ENCODE measurements at places on chromosomes 5 and 9.

DNA sequence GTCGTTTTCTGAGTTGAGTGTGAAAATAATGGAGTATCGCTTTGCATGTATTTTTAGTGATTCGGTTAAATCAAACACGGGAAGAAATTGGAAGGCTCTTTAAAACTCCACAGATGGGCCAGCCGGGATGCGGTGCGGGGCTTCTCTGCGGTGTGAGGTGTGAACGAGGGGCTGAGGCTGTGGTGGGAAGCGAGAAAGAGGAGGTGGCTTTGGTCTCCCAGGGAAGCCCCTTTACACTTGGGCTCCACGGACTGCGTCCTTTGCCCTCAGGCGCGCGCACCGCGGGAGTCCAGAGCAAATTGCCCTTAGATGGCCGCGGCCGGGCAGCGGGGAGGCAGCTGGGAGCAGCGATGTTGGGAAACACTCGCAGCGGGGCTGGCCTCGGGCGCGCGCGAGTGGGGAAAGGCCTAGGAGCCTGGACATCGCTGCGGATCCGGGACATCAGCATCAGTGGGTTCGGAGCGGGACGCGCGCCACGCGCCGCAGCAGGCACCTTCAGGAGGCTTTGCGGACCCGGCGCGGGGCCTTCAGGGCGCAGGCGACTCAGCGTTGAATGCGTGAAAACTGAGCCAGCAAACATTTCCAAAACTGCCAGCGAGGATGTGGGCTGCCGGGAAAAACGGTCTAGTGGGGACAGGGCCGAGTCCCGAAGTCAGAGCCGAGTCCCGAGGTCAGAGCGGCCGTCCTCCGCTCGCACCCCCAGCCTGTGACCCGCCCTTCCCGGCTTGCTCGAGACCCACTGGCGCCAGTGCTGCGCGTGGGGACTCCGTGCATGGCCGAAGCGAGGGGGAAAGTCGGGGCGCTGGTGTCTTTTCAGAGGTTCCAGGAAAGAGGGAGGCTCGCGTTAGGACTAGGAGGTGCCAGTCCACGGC lies 6.5 kb downstream of the IRX1 start:
- no peak for DNase-seq

GRCh38 chr9:125894566-125894965 lies 147.4 kb downstream of the PBX3 start:
- no peak for DNase-seq

DNA sequence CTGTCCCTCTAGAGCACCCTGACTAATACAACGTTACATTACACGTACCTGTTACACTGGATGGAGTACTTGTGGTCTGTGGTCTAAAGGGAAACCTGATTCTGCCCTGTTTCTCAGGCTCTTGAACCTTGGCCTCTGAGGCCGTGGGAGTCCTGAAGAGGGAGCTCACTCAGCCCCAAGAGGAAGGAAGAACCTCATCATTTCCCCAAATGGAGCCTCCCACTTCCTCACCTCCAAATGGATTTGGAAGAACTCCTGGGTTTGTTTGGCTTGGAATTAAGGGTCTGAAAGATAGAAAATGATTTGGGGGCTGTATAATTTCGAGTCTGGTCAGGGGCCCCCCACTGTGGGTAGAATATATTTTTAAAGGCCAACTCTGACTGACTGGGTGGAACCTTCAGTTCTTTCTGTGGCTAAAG lies 200.2 kb downstream of the SEMA6A start:
- no peak for DNase-seq

- DNase-seq, result no peak
These were observed 49.3 kb downstream of the NR2F1 start for GRCh38 chr5:93632327-93632726.

- no peak for DNase-seq
These were observed 20.2 kb downstream of the IGIP start for GRCh38 chr5:140145818-140146522.

GRCh38 chr5:422323-423232 lies 20.4 kb upstream of the EXOC3 start:
- DNase-seq, result no peak

- DNase-seq, result no peak
These were observed 81.4 kb downstream of the C9orf152 start for GRCh38 chr9:110126499-110126941.

DNA sequence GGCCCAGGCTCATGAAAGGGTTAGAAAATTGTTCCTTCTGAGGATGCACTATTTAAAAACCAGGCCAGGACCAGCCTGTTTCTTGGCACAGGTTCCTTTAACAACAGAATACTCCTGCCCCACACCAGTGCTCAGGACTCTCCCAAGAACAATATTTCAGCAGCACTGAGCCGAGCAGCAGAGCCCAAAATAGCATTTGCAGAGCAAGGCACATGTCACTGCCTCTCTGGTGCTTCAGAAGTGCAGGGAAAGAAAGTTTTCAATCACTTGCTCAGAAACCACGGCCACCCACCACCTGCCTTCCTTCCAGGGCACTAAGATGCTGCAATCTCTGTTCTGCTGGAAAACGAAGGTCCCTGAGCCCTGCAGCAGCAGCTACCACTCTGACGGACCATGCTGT lies 77.6 kb downstream of the SIL1 start:
- no peak for DNase-seq

DNA sequence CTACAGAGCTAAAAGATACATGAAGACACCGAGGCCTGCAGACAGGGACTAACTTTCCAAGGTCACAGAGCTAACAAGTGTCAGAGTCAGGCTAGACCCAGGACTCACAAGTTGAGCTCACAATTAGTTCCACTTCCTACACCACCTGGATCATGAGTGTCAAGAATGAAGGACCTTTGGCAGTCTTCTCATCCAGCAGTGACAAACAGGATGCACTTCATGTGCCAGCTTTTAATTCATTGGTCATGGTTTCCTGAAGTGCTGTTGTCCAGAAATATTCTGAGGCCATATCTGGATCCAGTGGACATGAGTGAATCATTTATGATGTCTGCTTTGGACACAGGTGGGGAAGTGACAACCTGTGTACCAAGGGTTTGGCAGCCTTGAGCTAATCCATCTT lies 77.4 kb downstream of the KCNIP1 start:
- no peak for DNase-seq

- DNase-seq, result peak; percentile 44
These were observed 8.6 kb downstream of the SPINK1 start for GRCh38 chr5:147822686-147823491.

- DNase-seq, result no peak
These were observed 938 bp downstream of the LPAR1 start for GRCh38 chr9:111037356-111037707.

DNA sequence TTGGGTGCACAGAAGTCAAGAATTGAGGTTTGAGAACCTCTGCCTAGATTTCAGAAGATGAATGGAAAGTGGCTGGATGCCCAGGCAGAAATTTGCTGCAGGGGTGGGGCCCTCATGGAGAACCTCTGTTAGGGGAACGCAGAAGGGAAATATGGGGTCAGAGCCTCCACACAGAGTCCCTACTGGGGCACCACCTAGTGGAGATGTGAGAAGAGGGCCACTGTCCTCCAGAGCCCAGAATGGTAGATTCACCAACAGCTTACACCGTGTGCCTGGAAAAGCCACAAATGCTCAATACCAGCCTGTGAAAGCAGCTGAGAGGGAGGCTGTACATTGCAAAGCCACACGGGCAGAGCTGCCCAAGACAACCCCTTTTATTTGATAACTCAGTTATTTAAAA lies 383.5 kb downstream of the TLE4 start:
- DNase-seq, result no peak

DNA sequence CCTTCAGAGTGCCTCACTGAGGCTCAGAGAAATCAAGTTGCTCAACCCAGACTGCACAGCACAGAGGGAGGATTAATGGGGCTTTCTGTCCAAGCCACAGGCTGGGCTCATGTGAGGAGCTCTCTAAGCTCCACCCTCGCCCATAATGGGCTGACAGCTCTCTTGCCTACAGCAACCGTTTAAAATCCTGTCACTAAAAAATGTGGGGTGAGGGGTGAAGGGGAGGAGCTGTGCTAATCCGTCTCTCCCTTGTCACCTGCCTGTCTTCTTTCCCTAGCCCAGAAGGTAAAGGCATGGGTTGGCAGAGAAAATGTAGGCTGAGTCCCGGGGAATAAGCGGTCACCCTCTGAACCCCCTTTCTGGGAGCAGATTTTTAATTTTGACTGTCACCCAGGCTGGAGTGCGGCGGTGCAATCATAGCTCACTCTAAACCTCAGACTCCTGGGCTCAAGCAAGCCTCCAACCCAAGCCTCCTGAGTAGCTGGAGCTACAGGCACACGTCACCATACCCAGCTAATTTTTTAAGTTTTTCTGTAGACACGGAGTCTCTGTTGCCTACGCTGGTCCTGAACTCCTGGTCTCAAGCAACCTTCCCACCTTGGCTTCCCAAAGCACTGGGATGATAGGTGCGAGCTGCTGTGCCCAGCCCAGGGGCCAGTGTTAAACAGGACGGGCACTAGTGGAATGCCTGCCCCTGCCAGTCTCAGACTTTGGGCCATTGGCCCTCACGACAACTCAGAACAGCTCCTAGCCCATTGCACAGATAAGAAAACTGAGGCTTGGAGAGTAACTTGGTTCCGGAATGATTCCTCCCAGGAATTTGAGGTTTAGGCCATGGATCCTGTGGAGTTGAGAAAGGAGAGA lies 89.5 kb downstream of the LMX1B start:
- no peak for DNase-seq

DNA sequence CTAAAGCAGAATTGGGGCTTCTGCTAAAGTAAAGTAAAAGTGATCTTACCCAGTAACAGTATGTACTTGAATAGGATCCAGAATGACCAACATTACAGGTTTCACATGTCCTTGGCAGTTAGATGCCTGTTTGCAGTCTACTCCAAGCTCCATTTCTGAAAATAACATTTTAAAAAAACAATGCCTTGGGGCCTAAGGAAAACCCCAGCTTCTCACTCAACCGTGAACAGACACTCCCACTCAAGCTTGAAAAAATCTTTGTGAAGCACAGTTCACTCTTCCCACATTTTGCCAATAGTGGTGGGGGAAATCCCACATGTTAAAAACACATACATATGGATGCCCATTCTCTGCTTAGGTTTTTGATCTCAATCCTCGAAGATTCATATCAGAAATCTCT lies 304.1 kb downstream of the ARRDC3 start:
- no peak for DNase-seq

- DNase-seq, result no peak
These were observed 58.4 kb downstream of the HMHB1 start for GRCh38 chr5:143870362-143870761.

- no peak for DNase-seq
These were observed 76.2 kb downstream of the IQGAP2 start for GRCh38 chr5:76479281-76479680.

DNA sequence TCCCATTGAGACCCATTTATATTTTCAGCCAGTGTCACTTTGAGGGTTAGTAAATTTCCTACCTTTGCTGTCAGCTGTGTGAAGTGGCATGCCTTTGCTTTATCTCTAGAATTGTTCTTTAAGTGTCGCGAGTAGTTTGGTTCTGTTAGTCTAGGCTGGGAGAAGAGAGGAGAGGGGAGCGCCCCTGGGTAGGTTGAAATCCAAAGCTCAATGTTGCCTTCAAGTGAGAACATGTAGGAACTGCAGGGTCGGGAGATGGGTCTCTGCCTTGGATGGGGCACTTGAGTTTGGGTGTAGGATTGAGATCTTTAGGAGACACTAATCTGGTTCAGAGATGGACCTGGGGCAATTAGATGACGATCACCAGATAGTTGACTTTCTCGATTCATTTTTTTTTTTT lies 46.3 kb downstream of the STC2 start:
- no peak for DNase-seq

GRCh38 chr5:56071470-56071869 lies 76.7 kb upstream of the IL6ST start:
- DNase-seq, result no peak

- DNase-seq, result no peak
These were observed 1564.4 kb downstream of the EFNA5 start for GRCh38 chr5:106106384-106106783.

DNA sequence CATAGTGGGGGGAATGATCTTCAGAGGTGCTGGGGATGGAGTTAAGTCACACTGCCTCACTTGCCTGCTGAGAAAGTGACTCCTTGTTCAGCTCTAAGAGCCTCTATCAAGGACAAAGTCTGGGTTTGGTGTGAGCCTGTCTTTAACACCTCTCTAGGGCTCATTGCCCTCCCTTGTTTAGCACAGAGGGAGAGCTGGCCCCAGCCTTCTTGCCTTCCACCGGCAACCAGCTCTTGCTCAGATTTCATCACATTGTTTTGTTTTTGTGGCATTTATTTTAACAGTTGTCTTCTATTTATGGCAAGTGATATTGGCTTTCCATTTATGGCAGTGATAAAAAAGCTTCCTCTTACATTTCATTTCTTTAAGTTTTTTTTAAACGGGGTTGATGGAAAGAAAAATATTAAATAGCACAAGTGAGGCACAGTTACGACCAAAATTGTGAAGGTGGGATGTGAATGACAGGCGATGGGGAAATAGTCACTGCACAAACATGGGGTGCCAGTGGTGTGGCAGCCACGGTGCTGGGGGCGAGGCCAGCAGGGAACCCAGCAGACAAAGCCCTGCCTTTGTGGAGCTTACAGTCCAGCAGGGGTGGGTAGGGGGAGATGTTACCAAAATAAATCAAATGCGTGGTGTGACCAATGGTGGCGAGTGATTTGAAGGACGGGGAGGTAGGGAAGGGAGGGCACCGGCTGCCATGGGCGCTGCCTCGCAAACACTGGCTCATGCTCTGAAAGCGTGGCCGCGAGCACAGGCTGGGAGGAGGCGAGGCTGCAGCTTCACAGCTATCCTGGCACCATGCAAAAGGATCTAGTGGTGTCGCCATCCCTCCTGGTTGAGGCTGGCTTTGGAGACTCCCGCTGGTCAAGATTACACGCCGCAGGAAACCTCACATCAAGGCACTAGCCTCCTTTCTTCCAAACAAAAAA lies 21.2 kb upstream of the UNC5A start:
- no peak for DNase-seq

GRCh38 chr9:107137495-107138202 lies 145.4 kb upstream of the RAD23B start:
- DNase-seq, result no peak

DNA sequence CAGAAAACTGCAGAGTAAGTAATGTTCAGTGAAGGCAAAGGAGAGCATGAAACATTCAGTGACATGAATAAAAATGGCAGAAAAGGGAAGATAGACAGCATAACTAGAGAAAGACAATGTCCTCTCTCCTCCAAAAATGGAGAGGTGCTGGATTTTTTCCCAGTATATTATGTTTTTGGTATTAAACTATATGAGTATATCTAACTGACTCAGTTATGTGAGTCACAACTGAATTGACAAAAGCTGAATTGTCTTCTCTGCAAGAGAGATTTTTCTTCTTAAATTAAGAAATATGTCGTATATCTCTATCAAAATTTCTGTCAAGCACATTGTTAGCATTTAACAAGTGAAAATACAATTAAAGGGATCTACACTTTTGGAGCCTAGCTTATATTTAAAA lies 375.1 kb downstream of the CHSY3 start:
- no peak for DNase-seq

GRCh38 chr9:136205707-136205992 lies 722 bp upstream of the LHX3 start:
- no peak for DNase-seq

All from NCI-H1092 (cell line).